Inflammatory macrophage (primary cell): ENCODE measurements at places on chromosomes 4 and X.

DNA sequence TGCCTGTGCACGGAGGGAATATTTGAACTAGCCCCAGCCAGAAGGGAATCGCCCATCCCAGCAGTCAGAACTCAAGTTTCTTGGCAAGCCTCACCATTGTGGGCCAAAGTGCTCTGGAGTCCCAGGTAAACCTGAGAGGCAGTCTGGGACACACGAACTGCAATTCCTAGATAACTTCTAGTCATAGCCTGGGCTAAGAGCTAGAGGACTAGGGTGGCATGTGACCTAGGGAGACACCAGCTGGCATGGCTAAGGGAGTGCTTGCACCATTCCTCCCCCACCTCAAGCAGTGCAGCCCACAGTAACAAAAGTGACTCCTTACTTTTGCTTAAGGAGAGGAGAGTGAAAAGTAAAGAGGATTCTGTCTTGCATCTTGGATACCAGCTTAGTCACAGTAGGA, 935.2 kb downstream of the DMD start:
- no peak for DNase-seq

GRCh38 chr4:159904906-159905305, 802.0 kb downstream of the RAPGEF2 start:
- no peak for DNase-seq

DNA sequence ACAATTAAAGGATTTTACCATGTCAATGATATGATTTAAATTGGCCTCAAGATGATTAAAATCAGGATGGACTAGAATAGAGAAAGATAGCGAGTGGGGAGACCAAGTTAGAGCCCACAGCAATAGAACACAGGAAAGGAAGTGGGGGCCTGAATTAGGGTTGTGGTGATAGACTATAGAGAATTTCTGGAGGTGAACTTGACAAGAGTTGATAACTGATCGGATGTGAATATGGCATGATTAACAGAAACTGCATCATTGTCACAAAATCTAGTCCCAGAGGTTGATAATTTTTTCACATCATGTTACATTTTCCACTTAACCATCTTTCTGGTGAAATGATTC, 26.3 kb upstream of the TRPC3 start:
- no peak for DNase-seq

- no peak for DNase-seq
Measured at GRCh38 chr4:146333187-146333894, 119.0 kb downstream of the REELD1 start.

DNA sequence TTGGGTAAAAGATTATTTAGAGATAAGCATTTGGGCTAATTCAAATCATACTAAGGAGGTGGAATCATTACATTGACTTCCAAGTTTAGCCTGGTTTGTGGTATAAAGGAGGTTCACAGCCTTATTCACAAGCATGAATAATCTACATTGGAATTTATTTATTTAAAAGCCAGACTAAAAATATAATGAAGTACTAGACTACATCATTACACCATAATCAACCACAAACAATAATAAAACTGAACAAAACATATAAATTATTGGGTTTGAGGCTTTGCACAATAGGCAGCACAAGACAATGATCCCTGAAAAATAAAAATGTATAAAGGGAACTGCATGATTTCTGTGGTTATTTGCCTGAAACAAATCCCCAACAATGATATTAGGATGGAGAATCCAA, 314.0 kb downstream of the GBA3 start:
- no peak for DNase-seq

GRCh38 chr4:89928838-89929237, 34.2 kb downstream of the MMRN1 start:
- DNase-seq = no peak

DNA sequence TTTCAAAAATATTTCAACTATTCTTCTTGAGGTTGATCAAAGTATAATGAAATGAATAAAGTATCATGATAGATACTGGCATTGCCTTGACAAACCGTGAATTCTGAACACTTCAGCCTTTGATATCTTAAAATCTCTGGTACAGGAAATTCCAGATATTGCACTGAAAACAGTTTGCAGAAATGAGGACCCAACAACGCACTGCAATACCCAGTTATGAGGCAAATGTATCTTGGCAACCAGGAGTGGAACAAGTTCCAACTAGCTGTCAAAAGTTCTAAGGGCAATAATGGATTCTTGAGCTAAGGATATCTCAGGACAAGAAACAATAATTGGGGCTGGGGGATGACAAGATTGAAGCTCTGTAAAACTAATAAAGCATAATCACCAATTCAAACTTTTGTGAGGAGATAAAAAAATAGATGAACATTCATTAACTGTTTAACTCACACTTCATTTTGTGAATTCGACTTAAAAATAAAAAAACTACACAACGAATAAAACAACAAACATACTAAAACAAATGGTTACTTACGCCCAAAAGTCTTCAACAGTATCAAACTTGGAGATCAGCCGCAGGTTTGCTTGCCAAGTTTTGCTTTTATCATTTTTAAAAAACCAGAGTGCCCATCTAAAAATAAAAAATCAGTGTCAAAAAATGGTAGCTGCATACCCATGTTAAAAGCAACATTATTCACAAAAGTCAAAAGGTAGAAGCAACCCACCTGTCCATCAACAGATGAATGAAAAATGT, 38.1 kb downstream of the EIF4E start:
- DNase-seq = no peak

DNA sequence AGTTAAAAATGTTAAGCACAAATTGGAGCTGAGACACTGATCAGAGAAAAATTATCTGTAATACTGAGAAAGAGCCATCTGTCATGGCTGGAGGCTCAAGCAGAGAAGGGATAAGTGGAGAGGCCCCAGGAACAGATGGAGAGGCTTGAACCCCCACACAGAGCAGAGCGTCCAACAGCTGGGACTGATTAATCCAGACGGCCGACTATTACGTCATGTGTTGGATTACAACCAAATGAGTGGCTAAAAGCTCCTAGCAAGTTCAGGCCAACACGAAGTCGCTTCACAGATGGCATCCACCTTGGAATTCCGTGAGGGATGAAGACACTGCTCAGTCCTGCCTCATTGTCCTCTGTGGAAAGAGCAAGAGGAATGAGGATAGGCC, 57.7 kb upstream of the ATXN3L start:
- no peak for DNase-seq

DNA sequence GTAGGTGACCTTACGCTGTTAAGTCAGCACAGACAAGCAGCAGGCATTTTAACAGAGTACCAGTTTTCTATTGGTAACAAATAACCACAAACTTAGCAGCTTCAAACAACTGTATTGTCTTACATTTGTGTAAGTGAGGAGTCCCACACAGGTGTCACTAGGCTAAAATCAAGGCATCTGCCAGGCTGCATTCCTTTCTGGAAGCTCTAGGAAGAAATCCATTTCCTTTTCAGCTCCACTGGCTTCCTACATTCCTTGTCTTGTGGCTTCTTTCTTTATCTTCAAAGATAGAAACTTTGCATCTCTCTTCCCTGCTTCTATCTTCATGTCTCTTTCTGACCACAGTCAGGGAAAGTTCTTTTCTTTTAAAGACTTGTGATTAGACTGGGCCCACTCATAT, 139.9 kb downstream of the TMEM144 start:
- no peak for DNase-seq

- no peak for DNase-seq
Measured at GRCh38 chr4:28973587-28974350, 1746.4 kb upstream of the PCDH7 start.

DNA sequence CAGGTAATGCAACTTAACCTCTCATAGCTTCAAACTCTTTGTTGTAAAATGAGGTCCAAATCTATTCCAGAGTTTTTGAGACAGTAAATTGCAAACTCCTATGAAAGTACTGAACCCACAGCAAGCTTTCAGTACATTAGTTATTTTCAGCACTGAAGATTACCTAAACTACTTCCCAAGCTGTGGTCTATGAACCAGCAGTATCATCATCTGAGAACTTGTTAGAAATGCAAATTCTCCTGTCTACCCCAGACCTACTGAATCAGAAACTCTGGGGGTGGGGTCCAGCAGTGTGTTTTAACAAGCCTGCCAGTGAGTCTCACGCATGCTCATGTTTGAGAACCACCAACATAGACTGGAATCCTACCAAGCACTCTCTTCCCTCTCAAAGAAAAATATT, 5.7 kb upstream of the CASP6 start:
- DNase-seq = no peak

- DNase-seq = no peak
Measured at GRCh38 chr4:10715696-10716095, 31.1 kb upstream of the CLNK start.

GRCh38 chr4:38503689-38504395, 160.2 kb upstream of the KLF3 start:
- DNase-seq = no peak

DNA sequence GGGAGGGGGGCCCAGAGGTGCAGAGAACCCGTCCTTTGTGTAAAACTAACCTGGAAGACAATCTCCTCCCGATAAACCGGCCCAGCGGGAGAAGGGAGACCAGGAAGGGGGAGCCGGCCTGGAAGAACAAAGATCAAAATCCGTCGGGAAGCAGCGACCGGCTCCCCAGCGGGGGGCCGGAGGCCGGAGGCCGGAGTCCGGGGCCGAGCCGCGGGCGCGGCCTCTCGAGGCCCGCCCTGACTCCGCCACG, 552 bp downstream of the ZDHHC9 start:
- DNase-seq = no peak

DNA sequence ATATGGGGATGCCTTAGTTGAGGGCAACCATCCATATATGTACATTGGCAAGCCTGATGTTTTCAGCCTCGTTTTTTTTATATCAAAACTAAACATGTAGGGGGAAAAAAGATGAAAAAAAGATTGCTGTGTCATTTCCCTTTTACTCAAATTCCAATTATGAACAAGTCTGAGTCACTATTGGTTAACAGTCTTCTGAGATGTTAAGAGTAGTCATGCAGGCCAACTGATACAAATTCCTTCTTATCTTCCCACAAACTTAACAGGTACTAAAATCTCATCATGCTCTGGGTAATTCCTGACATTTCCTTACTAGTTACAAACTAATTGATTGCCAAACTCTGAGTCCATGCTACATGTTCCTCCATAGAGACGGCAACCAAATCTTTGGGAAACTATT, 222.1 kb downstream of the FRMPD4 start:
- no peak for DNase-seq

DNA sequence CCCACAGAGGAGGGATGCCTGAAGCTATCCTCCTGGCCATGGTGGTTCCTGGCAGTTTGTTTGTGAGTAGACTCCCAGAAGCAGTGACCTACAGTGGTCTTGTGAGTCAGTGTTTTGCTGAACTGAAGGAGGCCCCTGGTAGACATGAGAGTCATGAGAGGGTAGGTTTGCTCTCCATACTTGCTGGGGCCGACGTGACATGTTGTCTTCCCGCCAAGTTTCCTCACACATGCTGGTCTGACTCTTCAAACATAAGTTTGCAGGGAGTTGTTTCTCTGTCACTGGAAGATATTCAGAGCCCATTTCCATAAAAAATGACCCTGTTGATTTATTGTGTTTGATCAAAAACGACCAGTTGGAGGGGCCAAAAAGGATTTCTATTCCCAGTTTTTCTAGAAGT, 131.1 kb upstream of the SCML1 start:
- DNase-seq = no peak

- DNase-seq = no peak
Measured at GRCh38 chrX:84322083-84322827, 134.3 kb upstream of the RPS6KA6 start.

DNA sequence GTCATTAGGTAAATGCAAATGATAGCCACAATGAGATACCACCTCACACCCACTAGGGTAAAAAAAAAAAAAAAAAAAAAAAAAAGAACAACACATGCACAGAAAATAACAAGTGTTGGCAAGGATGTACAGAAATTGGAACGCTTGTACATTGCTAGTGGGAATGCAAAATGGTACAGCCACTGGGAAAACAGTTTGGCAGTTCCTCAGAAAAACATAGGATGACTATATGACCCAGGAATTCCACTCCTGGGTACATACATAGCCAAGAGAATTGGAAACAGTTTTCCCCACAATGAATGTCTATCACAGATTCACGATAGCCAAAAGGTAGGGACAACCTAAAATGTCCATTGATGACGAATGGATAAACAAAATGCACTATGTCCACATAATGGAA, 161.3 kb upstream of the MAMLD1 start:
- no peak for DNase-seq

- no peak for DNase-seq
Measured at GRCh38 chr4:18401425-18401824, 379.9 kb upstream of the LCORL start.

DNA sequence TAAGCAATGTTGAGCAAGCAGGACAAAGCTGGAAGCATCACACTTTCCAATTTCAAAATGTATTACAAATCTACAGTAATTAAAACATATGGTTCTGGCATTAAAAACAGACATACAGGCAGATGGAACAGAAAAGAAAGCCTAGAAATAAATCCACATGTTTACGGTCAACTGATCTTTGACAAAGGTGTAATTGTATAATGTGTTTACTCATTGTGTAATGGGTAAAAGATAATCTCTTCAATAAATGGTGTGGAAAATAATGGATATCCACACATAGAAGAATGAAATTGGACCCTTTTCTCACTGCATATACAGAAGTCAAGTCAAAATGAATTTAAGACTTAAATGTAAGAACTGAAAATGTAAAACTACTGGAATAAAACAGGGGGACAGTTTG, 394.2 kb downstream of the ANKRD50 start:
- DNase-seq = no peak

DNA sequence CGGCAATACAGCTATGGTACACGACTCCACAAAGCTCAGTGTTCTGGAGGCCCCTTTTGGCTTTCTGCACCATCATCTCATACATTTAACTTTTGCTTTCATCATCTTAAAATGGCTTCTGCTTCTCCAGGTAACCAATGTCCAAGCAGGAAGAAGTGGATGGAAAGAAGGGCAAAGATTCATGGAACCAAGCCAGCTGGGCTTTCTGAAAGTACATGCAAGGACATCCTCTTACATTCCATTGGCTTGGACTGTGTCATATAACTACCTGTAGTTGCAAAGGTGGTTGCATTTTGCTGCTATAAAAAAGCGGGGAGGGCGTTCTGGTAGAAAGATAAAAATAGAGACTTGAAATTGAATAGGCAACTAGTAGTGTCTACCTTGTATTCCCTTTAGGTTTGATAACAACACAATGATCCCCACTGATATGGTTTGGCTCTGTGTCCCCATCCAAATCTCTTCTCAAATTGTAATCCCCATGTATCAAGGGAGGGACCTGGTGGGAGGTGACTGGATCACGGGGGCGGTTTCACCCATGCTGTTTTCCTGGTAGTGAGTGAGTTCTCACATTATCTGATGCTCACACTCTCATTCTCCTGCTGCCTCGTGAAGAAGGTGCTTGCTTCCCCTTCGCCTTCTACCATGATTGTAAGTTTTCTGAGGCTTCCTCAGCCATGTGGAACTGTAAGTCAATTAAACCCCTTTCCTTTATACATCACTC, 6.7 kb upstream of the FHIP1A start:
- DNase-seq = no peak

GRCh38 chrX:98924511-98924910, 1485.6 kb downstream of the PCDH19 start:
- DNase-seq = no peak

GRCh38 chrX:103063191-103063845, 653 bp downstream of the BEX1 start:
- no peak for DNase-seq

GRCh38 chr4:150078579-150079080, 385 bp downstream of the DCLK2 start:
- DNase-seq = no peak
